ENCODE measurements at places on chromosomes 7 and 10.

- DNase-seq = peak; percentile 81
Observed at GRCh38 chr7:154928136-154929005, 74.6 kb downstream of the PAXIP1 start.

DNA sequence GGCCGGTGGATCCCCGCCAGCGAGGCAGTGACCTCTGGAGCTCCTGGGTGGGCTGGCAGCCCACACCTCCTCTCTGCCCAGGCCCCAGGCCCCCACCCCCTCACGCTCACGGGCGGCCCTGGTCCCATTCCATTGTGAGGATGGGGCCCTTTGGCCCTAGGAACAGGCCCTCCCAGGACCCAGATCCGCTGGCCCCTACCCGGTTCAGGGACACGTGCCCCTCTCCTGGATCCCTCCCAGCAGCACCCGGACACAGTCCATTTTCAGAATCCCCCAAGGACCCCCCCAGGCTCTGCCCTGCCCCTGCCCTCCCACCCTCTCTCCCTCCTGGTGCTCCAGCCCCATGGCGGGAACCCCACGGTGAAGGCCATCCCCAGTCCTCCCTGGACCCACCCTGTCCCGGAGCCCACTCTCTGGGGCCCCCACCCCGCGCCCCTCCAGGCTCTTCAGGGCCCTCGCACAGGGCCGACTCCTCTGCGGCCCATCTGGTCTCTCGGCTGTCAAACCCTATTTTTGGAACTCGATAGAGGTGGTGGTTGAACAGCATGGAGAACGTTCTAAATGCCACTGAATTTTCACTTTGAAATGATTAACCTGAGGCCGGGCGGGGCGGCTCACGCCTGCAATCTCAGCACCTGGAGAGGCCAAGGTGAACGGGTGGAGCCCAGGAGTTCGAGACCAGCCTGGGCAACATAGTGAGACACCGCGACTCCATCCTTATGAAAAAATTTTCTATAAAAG lies 8.1 kb downstream of the ADAP1 start:
- no peak for DNase-seq

DNA sequence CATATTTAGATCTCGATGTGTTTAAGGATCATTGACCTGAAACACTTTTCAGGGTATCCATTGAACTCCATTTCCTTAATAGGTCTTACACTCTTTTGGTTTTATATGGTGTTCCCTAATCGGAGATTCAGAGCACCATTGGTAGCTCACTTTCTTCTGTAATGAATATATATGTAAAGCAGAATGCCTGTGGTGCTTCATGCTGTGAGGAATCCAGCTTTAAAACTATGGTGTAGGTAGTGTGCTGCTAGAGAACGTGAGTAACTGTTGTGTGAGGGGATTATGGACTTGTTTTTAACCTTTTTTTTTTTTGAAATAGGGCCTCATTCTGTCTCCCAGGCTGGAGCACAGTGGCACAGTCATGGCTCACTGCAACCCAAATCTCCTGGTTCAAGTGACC lies 376.9 kb upstream of the LRGUK start:
- DNase-seq = no peak

GRCh38 chr7:1939434-1940401 lies 269.6 kb downstream of the ELFN1 start:
- no peak for DNase-seq

DNA sequence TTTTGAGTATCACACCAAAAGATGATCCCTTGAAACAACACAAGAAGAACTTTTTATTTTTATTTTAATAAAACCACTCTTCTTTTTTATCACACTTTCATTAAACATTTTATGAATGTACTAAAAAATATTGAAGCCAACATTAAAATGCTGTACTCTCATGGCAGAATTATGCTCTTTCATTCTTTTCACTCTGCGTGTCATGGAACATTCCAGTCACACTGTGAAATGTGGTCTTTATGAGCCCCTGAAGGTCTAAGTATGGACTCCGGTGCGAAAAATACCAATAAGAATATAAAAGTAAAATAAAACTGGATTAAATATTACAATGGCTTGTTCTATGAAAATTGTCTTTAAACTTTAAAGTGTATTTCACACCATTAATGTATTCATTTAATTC lies 148.4 kb downstream of the TMEM26 start:
- no peak for DNase-seq

GRCh38 chr7:11988186-11988585 lies 156.2 kb upstream of the THSD7A start:
- DNase-seq = no peak

GRCh38 chr10:131576341-131577177 lies 265.0 kb upstream of the TCERG1L start:
- no peak for DNase-seq
